ENCODE measurements at places on chromosomes 12 and 14.

- no peak for DNase-seq
These were observed 12.3 kb downstream of the CLEC2B start for GRCh38 chr12:9856894-9857293.

- no peak for DNase-seq
These were observed 657.7 kb downstream of the ETNK1 start for GRCh38 chr12:23282701-23283100.

DNA sequence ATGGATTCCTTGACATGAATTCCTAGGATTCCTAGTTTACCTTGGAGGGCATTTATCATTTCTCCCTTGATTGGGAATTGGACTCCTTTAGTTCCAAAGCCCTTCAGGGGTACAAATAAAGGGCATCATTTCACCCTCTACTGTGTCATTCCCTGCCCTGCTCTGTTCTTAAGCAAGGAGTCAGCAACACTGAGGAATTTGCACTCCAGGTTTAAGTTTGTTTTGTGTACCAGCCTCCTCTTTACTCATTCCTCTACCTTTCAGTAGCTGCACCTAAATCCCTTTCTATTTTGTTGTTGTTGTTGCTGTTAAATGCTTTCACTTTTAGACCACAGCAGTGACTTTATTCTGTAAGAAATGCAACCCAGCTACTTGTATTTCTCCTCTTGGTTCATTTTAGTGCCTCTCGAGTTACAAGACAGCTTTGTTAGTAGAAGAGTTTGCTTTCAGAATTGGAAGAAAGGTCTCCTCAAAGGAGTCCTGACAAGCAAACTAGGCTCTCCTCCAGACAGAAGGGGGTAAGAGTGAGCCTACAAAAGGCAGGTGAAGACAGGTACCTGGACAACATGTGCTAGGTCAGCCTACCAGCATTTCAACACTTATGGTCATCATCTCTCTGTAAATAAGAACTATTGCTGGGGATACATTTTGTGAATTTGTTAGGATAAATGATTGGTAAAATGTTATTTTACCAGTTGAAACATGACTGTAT lies 90.0 kb downstream of the RMST start:
- no peak for DNase-seq

DNA sequence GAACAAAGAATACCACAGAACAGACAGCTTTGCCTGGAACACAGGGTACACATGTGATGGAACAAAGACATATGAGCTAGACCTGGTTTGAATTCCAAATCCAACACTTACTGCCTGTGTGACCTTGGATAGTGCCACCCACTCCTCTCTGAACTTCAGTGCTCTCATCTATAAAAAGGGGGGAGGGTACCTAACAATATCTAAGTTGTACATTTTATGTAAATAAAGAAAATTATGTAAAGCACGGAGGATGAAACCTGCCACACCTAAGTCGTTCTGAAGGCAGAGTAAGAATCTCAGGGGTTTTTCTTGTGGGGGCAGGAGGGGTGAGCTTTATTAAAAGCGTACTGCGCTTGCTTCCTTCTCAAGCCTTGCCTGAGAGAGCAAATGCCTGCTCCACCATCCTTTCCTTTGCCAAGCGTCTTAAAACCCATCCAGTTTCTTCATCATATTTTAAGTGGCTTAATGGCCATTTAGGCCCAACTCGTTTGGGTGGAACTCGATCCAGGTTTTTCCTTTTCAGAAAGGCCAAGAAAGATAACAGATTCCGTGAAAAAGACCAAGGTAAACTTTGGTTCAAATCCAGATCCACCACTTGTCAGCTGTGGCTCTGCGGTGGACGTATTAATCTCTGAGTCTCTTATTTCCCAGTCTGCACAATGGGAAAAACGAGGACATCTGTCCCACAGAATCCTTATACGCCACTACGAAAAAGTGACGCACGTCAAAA lies 946 bp downstream of the DDX24 start:
- DNase-seq = peak; percentile 50

DNA sequence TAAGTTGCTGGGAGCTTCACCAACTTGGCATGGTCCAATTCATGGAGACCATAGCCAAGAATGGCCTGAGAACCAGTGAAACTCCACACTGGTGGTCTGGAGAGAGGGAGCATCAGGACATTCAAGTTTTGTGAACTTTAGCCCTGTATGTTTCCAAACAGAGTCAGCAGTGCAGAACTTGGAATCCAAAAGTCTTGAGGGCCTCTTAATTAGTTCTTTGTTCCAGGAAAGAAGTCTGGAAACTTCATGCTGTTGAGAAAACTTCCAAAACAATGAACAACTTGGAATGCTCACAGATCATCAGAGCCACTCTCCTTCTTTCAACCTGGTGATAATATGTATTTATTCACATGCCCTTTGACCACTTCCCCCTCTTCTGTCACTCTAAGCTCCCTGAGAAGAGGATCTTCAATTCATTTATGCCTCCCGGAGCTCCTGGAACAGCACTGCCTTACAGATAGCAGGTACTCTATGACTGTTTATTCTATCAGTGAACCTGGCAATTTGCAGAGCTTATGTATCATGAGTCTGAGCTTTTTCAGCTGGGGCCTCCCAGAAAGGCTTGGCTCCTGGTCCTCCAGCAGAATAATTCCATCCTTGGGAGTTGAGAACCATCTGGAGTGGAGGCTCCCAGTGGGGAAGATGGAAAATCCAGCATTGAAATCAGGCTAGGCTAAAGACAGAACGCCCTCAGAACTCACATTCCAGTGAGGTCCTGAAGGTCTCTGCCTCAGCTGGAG lies 191.4 kb downstream of the KTN1 start:
- DNase-seq = no peak
